ENCODE measurements at places on chromosomes 2 and 18. TPM values are rescaled to one million over a fixed set of nuclear protein-coding genes. Genes with fewer than 3 reads are reported as not detected.

Gene GPAT2
- total RNA-seq = 36.3 TPM

Gene L3MBTL4
- total RNA-seq = 0.38 TPM

Gene ZNF512
- total RNA-seq = 21.0 TPM

Gene FAM161A
- total RNA-seq = 7.0 TPM

Gene MYO1B
- 31.5 TPM for total RNA-seq

Gene PDK1
- total RNA-seq = 46.6 TPM

Gene RNF152
- total RNA-seq = 0.42 TPM

Gene PPP1R1C
- total RNA-seq = not detected

Gene ZNF804A
- not detected for total RNA-seq

Data from activated naive CD8-positive, alpha-beta T cell treated with anti-CD3 and anti-CD28 coated beads for 36 hours (primary cell).